Glutamatergic neuron (in vitro differentiated cells): ENCODE measurements at places on chromosomes 12 and 14.

- H3K4me3 ChIP-seq = peak overlapping the region; percentile 100
- DNase-seq = peak; percentile 72
- H3K27ac ChIP-seq = peak overlapping the region; percentile 100
- peaks cover 13% of the 10 kb centered on the region for H3K4me1 ChIP-seq
Measured at GRCh38 chr14:77459072-77459723, 1.3 kb downstream of the AHSA1 start.

GRCh38 chr12:107393043-107393717 lies 292.4 kb upstream of the PWP1 start:
- no peak for DNase-seq
- no peak overlapping the region for H3K27ac ChIP-seq
- peaks cover 2% of the 10 kb centered on the region for H3K27me3 ChIP-seq

DNA sequence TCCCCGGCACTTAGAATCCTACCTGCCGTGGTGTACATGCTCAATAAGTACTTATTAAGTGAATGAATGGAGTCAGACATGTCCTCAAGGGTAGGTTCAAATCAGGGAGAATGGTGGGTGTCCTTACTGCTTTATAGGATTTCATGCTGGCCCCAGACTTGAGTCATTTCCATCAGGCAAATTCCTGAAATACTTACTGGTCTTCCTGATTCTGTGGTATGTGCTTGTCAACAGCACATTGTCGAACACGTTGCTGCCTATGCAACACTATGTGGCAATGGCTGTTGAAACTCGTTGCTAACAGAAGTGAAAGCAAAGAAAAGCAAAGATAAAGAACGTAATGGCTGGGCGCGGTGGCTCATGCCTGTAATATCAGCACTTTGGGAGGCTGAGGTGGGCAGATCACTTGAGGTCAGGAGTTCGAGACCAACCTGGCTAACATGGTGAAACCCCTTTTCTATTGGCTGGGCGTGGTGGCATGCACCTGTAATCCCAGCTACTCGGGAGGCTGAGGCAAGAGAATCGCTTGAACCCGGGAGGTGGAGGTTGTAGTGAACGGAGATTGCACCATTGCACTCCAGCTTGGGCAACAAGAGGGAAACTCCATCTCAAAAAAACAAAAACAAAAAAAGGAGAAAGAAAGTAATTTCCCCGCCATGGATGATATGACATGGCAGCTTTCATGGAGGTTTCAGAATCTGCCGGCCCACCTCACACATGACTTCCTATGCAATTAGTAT lies 214.9 kb downstream of the ZFP36L1 start:
- peaks cover 5% of the 10 kb centered on the region for H3K36me3 ChIP-seq
- H3K4me1 ChIP-seq = peaks cover 13% of the 10 kb centered on the region
- no peak overlapping the region for H3K27ac ChIP-seq
- DNase-seq = no peak
- H3K27me3 ChIP-seq = peaks cover 3% of the 10 kb centered on the region
- no peak overlapping the region for H3K4me3 ChIP-seq

DNA sequence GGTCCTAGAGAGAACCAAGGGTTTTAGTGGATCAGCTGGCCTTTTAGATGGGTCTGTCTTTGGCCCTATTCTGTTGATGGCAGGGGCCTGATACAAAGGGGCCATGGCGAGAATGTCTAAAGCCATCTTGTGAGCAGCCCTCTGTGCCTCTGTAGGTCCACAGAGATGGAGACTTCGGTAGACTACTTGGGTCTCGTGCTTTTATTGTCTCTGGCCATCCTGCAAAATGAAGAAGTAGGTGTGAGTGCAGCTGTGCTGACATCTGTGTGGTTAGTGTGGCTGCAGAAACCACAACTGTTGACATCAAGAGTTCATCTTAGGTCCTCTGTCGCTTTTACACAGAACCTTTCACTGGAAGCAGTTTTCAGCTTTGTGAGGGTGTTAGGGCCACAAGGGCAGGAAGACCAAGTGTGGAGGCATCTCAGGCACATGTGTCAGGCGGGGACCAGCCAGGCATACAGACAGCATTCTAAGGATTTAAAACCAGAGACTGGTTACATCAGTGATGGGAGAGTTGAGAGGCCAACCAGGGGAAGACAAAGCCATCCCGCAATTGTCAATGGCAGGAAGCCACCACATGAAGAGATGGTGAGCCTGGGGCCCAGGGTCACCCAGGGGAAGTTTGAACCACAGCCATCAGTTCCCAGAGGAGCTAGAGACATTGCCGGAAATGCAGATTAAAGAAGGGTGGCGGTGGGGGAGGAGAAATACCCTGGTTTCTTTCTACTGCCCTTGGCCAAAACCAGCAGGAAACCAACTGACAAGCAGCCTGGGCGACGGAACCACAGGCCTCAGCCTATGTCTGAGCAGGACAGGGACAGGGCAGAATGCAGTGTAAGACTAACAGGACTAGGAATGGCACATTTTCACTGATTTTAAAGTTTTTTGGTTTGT lies 13.0 kb upstream of the TPCN1 start:
- peaks cover 8% of the 10 kb centered on the region for H3K36me3 ChIP-seq
- no peak for DNase-seq
- H3K4me3 ChIP-seq = no peak overlapping the region
- peaks cover 2% of the 10 kb centered on the region for H3K4me1 ChIP-seq
- peaks cover 4% of the 10 kb centered on the region for H3K27me3 ChIP-seq

DNA sequence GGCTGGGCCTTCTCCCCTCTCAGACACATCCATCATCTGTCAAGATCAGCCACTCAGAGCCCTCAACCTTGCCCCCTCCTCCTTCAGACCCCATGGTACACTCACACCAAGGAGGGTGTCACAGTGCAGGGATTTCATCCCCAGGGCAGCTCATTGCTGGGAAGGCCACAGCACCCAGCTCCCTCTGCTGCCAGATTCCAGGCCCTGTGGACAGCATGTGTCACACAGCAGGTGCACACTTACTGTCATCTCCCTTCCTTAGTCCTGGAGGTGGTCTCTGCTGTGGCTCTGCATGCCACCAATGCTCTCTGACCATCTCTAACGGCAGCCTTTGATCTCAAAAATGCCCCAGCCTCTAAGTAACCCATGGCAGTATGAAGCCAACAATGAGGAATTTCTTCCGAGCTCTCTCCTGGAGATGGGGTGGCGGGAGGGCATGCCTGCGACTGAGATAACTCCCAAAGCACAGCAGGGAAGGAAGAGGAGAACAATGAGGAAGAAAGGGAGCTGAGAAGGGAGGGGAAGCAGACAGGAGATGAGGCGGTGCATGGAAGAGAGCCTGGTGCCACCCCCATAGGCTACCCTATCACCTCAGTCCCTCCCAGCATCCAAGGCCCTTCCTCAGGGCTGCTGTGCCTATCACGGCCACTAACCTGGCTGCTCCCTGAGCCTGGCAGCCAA lies 101.0 kb downstream of the SINHCAF start:
- H3K36me3 ChIP-seq = no peaks in the 10 kb centered on the region
- no peak for DNase-seq
- H3K4me3 ChIP-seq = no peak overlapping the region
- H3K27ac ChIP-seq = no peak overlapping the region

DNA sequence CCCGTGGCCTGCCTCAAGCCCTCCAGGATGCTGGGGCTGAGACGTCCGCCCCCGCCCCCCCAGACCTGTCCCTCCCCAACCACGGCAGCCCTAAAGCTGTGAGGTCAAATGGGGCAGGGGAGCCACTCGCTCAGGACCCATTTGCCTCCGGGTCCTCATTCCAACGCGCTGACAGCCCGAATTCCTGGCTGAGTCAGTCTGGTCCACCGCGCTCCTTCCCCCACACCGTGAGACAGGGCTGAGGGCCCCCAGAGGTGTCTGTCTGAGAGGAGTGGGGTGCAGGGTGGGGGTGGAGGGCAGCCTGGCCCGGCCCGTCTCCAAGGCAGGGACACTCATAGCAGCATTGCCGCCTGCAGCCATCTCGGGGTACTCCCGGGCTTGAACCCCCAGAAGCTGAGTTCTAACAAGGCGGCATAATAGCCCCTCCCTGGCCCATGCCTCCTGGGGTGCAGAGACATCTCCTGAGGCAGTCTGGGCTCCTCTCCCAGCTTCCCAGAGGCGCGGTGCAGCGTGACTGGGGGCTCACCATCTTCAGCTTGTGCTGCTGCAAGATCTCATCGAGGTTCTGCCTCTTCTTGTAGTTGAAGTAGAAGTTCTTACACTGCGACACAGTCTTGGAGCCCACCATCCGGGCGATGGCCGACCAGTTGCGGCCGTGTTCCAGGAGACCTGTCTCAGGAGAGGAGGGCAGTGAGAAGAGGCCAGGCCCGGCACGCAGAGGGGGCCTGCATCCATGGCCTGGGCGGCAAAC lies 90.5 kb downstream of the RFLNA start:
- DNase-seq = no peak
- H3K36me3 ChIP-seq = no peaks in the 10 kb centered on the region
- H3K4me1 ChIP-seq = peaks cover 15% of the 10 kb centered on the region
- peaks cover 8% of the 10 kb centered on the region for H3K27me3 ChIP-seq

GRCh38 chr12:44582521-44582920 lies 293.6 kb downstream of the NELL2 start:
- no peak overlapping the region for H3K4me3 ChIP-seq
- no peaks in the 10 kb centered on the region for H3K36me3 ChIP-seq
- H3K4me1 ChIP-seq = peaks cover 1% of the 10 kb centered on the region
- H3K27me3 ChIP-seq = peaks cover 3% of the 10 kb centered on the region
- no peak for DNase-seq

GRCh38 chr12:66242311-66242710 lies 53.3 kb downstream of the IRAK3 start:
- H3K27ac ChIP-seq = peak overlapping the region; percentile 92
- H3K27me3 ChIP-seq = peaks cover 8% of the 10 kb centered on the region
- DNase-seq = peak; percentile 24
- peaks cover 57% of the 10 kb centered on the region for H3K4me1 ChIP-seq
- H3K4me3 ChIP-seq = peak overlapping the region; percentile 70

GRCh38 chr14:35897616-35898111 lies 71.5 kb downstream of the BRMS1L start:
- peaks cover 7% of the 10 kb centered on the region for H3K4me1 ChIP-seq
- H3K27ac ChIP-seq = peak overlapping the region; percentile 86
- H3K4me3 ChIP-seq = no peak overlapping the region
- peak; percentile 51 for DNase-seq
- no peaks in the 10 kb centered on the region for H3K27me3 ChIP-seq
- peaks cover 26% of the 10 kb centered on the region for H3K36me3 ChIP-seq

DNA sequence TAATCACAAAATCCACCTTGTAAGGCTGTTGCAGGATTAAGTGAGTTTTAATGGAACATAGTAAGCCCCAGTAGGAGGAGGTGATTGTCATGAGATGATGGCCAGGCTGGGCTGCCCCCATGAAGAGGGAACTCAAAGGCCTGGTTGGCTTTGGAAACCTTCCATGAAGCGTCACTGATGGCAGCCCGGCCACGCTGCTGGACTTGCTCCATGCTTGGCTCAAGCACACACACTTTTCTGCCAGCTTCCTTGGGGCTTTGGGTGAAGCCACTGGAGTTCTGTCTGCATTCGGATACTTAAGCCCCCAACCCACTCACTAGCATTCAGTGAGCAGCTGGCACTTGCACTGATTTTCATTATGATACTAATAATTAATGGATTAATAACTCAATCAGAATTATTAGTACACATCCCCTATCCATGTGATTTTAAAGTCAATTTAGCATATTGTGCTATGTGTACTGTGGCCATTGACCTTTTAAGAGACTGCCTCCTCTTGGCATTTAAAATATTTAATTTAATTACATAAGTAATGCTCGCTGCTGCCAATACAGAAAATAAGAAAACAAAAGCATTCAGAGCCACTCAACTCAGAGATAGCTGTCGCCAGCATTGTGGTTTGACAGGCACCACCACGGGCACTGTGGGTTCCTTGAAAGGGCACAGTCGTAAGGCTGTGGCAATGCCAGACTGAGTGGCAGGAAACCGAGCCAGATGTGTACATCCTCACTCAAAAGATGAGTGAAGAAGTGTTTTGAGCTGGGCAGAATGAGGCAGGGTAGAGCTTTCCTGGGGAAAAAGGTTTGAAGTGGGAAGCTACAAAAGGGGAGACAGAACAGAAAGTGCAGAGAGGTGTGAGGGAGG lies 15.9 kb downstream of the KRT85 start:
- H3K4me3 ChIP-seq = no peak overlapping the region
- H3K27ac ChIP-seq = no peak overlapping the region
- no peak for DNase-seq
- H3K36me3 ChIP-seq = no peaks in the 10 kb centered on the region

- H3K27ac ChIP-seq = no peak overlapping the region
- no peaks in the 10 kb centered on the region for H3K36me3 ChIP-seq
- H3K4me3 ChIP-seq = no peak overlapping the region
- DNase-seq = no peak
Measured at GRCh38 chr12:92065018-92065499, 80.6 kb downstream of the BTG1 start.

DNA sequence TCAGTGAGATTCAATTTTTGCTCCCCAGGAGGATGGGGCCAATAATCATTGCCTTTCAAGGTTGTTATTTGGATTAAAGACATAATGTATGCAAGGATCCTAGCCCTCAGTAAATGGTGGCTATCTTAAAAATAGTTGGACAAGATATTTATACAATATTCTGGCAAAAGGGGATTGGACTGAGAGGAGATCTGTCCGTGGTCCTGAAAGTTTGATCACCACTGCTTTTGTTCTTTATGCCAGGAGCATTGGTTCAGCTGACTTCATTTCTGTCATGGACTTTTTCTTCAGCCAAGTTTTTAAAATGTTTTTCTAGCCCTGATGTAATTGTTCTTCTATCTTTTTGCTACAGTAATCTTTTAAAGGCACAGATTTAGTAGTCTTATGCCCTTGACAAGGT lies 70.2 kb upstream of the TCL1A start:
- H3K36me3 ChIP-seq = no peaks in the 10 kb centered on the region
- peaks cover 6% of the 10 kb centered on the region for H3K27me3 ChIP-seq
- H3K27ac ChIP-seq = no peak overlapping the region

GRCh38 chr12:65325183-65325582 lies 46.7 kb downstream of the MSRB3 start:
- no peaks in the 10 kb centered on the region for H3K36me3 ChIP-seq
- H3K27ac ChIP-seq = no peak overlapping the region
- no peaks in the 10 kb centered on the region for H3K4me1 ChIP-seq
- H3K4me3 ChIP-seq = no peak overlapping the region
- no peaks in the 10 kb centered on the region for H3K27me3 ChIP-seq
- DNase-seq = no peak

DNA sequence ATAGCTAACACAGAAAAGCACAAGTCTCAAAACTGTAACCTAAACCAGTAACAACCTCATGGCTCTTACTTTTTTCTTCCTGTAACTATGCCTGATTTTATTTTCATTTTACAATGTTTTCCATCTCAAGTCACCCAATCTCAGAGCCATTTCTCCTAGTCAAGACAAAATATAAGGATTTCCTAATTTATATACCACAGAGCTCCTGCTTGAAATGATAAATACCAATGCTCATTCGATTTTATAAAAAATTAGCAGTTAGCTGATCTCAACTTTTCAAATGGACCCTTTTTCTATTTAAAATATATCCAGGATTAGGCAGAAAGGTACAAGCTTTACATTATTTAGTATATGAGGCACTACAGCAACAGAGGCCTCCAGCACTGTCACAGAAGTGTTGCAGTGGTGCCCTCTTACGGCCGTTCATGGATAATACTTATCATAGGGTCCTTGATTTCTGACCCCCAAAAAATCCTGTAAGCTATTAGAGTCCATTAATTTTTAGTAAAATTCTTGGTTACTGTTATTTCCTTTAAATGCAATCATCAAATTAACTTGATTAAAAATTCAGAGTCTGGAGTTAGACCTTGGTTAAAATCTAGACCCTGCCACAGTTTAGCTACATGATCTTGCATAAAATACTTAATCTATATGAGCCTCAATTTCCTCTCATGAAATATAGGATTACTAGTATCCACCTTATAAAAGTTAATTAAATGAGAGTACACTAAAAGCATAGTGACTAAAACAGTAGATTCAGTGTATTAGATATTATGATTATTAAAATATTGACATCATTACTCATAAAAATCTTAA lies 68.3 kb downstream of the SEC23A start:
- no peaks in the 10 kb centered on the region for H3K4me1 ChIP-seq
- H3K36me3 ChIP-seq = peaks cover 10% of the 10 kb centered on the region
- DNase-seq = peak; percentile 38
- H3K4me3 ChIP-seq = no peak overlapping the region
- no peaks in the 10 kb centered on the region for H3K27me3 ChIP-seq
